Hypothalamus (tissue), 51 donors: ENCODE measurements at places on chromosomes 3 and 15.

DNA sequence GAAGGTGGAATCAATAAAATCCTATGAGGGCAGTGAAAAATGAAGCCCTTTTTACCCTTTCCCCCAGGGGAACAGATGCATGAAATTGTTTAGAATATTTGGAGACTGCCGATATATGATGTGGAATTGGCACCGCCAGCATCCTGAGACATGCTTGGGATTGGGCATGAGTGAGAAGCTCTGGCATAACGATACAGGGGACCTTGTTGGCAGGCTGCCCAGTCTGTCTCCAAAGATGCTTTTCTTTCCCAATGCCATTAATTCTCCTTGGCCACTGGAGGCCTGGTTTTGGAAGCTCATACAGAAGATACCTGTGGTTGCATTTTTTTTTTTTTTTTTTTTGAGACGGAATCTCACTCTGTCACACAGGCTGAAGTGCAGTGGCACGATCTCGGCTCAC is 800.6 kb upstream of the LMCD1 start:
- DNase-seq, result no peak

DNA sequence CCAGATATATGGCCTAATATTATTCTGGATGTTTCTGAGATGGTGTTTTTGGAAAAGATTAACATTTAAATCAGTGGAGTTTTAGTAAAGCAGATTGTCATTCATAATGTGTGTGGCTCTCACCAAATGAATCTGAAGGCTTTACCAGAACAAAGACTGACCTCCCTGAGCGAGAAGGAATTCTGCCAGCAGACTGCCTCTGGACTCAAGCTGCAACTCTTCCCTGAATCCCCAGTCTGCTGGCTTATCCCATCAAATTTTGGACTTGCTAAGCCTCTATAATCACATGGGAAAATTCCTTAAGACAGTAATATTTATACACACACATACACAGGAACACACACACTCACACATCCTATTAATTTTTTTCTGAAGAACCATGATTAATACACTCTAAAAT is 102.3 kb downstream of the FAM174B start:
- DNase-seq, result no peak

DNA sequence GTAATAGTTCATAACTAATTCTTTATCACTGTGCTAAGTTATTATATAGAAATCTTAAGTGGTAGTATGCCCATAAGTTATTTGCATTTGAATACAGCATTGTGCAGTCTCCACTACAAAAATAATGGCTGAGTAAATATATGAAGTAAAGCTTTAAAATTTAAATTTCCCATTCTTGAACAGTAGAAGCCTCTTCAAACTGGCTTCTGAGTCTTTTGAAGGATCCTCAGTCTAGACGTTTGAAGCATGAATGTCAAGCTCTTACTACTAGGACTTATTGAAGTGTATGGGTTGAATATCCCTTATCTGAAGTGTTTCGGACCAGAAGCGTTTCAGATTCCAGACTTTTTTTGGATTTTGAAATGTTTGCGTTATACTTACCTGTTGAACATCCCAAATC is 16.3 kb downstream of the MORF4L1 start:
- DNase-seq, result no peak

DNA sequence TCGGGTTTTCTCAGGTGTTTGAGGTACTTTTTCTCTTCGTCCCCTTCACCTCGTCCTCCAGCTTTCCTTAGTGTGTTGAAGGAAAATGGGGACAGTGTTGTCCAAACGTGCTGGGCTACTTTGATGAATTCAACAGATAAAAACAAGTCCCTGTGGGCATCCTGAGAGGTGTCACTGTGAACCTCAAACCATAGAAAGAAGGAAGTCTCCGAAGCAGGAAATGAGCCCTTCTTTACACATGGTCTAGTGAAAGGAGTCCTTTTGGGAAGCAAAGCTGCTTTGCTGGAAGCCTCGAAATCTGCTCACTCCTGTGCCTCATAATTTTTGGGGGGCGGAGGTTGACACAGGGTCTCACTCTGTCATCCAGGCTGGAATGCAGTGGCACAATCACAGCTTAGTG is 10.6 kb downstream of the IL17RB start:
- DNase-seq, result no peak

GRCh38 chr3:21259896-21260295 is 491.1 kb downstream of the ZNF385D start:
- DNase-seq, result no peak

- DNase-seq, result no peak
Observed at GRCh38 chr15:41512940-41513505, 604 bp downstream of the LTK start.

DNA sequence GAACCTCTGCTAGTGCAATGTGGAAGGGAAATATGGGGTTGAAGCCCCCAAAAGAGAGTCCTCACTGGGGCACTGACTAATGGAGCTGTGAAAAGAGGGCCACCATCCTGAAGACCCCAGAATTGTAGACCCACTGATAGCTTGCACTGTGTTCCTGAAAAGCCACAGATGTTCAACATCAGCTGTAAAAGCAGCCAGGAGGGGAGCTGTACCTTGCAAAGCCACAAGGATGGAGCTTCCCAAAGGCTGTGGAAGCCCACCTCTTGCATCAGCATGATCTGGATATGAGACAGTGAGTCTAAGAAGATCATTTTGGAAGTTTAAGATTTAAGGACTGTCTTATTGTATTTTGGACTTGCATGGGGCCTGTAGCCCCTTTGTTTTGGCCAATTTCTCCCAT is 125.8 kb upstream of the TGFBR2 start:
- DNase-seq, result no peak

GRCh38 chr15:43250785-43251184 is 15.9 kb downstream of the TGM5 start:
- no peak for DNase-seq
